ENCODE measurements at places on chromosomes 5 and 9.

DNA sequence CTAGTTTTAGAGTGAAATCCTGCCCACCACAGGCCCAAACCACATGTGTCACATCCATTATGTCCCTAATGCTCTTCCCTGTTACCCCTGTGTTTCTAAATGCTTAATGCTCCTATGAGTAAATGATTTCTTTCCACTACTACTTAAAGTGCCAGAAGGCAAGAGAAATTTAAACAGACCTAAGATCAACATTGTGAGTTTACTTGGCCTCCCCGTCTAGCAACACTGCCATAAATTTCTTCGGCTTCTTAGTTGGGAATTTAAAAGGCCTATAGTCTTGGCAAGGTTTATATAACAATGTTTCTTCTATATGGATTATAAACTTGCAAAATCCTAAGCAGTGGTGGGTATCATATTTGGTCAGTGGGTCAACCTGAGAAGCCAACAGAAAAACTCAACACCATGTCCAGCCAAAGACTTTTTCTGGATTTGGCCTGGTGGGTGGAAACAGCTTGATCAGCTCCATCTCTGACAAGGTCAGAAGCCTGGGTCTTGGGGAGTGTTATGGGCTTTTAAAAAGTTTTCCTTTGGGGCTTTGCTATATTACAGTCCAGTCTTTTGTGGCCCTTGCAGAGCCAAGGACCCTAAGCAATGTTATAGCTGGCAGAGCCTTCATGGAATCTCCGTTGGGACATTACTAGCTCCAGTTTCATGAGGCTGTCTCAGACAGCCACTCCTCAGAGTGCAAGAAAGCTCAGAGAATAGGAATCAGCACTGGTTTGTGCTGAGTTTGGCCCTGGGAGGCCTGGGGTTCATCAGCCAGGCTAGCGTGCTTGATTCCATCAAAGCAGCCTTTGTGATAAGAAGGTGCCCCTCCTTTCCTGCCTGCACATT is 119.8 kb downstream of the PRDM6 start:
- DNase-seq: no peak

DNA sequence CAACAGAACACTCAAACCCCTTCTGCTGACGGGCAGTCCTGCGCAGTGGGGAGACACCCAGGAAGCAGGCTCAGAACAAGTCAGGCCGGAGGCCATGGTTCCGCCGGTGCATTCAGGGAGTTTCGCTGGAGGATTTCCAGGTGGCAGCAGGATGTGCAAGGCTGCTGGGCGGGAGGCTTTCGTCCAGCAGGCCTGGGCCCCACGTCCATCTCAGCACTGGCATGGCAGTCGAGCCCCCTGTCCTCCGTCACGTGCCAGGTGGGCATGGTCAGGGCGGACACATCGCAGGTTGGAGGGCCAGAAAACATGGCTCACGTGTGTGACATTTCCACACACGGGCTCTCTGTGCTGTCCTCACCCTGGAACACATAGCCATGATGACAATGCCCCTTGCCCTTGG is 299.9 kb upstream of the IRX2 start:
- no peak for DNase-seq

DNA sequence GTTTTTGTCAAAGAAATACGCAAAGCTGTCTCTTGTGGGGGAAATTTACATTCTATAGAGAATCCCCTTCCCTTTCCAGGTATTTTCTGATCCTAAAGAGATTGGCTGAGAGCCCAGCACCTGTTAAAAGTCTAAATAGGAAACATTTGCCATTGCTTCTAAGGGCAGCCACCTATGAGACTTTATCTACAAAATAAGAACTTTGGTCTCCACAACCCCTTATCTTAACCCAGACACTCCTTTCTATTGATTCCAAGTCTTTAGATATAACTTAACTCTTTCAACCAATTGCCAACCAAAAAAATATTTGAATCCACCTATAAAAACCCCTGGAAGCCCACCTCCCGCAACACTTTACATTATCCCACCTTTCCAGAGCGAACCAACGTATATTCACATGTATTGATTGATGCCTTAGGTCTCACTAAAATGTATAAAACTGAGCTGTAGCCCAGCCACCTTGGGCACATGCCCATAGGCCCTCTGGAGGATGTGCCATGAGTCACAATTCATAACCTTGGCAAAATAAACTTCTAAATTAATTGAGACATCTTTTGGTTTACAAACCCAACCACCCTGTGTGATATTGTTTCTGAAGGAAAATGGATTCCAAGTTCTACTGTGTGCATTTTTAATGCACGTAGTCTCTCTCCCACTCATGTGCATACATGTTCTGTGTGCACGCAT is 211.4 kb downstream of the GAS1 start:
- DNase-seq: no peak

GRCh38 chr5:173103411-173103810 is 40.9 kb upstream of the BNIP1 start:
- no peak for DNase-seq

DNA sequence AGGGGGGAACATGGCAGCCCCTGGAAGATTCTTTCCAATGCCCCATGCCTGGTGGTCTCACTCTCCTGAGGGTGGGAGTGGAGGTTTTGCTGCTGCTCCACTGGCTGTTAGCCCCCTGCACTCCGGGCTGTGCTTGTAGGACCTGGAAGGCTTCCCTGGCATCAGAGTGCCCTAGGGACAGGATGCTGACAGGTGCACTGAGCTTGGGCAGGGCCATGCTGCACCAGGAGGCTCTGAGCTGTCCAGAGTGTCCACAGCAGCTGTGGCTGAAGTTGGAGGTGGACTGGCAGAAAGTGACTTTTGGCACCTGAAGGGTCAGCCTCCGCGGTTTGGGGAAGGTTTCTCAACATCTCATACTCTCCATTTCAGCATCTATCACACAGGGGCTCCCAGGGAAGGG is 249.1 kb downstream of the GADD45G start:
- DNase-seq: no peak

- DNase-seq: no peak
Measured at GRCh38 chr9:19488721-19489120, 79.9 kb downstream of the ACER2 start.

GRCh38 chr9:88824711-88825110 is 166.6 kb upstream of the S1PR3 start:
- DNase-seq: no peak

GRCh38 chr5:79560771-79561524 is 47.0 kb upstream of the HOMER1 start:
- DNase-seq: no peak

GRCh38 chr9:136947955-136948510 is 3.0 kb downstream of the C8G start:
- peak; percentile 48 for DNase-seq

DNA sequence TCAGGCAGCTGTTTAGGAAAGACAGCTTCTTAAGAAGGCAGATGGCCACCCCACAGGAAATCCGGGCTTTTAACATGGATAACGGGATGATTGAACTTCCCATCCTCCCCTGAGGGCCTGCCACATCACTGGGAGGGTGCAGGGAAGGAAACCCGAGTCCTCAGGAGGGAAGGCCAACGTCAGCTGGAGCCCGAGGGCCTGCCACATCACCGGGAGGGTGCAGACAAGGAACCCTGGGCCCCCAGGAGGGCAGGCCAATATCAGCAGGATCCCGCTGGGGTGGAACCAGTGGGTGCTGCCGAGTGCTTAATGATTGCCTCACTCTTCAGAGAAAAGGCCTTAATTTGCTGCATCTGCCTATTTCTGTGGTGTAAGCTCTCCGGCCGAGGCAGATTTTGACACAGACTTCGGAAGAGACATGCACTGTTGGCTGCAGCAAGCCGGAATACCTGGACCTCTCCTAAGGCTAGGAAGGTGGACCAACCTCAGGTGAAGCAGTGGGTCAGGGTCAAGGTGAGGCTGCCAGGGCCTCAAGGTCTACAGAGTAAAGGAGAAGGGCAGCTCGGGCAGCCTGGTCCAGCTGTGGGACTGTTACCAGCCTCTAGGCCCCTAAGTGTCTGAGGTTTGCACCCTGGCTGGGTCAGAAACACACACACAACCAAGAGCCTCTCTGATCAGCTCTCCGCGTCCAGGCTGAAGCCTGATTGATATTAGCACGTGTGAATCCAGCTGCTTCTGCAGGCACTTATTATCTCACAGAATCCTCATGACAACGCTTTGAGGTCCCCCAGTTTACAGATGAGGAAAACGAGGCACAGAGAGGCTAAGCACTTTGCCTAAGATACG is 14.8 kb upstream of the COL5A1 start:
- peak; percentile 97 for DNase-seq

- DNase-seq: no peak
Measured at GRCh38 chr9:81885602-81886001, 42.6 kb upstream of the SPATA31D4 start.

GRCh38 chr9:98801561-98801960 is 5.2 kb upstream of the ANKS6 start:
- peak; percentile 55 for DNase-seq

DNA sequence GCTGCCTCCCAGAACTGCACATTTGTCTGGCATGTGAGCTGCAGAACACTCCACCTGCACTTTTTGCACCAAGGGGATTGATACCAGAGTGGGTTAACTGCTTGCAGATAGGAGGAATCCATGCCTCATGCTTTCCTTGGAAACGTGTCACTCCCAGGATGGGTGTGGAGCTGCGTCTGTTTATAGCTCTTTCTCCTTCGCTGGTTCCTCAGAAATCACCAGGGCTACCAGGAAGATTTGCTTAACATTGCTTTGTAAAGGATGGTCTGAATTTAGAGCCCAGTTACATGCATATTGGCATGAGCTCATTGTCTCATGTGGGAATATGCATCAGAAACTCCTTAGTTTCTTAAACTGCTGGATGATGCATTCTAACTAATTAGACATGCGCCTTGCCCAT is 234.6 kb downstream of the GADD45G start:
- no peak for DNase-seq

- DNase-seq: no peak
Measured at GRCh38 chr5:115237066-115237465, 25.6 kb downstream of the PGGT1B start.

DNA sequence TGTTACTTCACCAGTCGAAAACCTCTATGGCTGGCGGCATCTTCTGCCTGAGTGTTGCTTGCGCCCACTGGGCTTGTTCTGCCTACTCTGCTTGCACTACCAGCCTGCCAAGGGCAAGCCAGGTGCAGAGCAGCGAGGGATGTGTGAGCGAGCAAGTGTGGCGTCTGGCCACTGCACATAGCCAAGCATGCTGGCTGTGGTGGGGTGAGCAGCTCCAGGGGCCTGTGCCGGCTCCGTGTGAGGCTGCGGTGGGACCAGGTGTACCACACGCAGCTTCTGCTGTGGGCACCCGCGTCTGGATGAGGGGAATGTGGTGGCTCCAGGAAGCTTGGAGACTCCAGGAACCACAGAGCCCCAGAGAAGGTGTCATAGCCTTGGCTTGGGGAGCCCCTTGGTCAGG is 51.4 kb downstream of the GTF3C4 start:
- no peak for DNase-seq

GRCh38 chr9:84482607-84483006 is 142.0 kb upstream of the SLC28A3 start:
- no peak for DNase-seq

- no peak for DNase-seq
Measured at GRCh38 chr5:142829801-142830220, 59.6 kb downstream of the ARHGAP26 start.

- no peak for DNase-seq
Measured at GRCh38 chr5:171914726-171915338, 91.6 kb downstream of the FBXW11 start.

DNA sequence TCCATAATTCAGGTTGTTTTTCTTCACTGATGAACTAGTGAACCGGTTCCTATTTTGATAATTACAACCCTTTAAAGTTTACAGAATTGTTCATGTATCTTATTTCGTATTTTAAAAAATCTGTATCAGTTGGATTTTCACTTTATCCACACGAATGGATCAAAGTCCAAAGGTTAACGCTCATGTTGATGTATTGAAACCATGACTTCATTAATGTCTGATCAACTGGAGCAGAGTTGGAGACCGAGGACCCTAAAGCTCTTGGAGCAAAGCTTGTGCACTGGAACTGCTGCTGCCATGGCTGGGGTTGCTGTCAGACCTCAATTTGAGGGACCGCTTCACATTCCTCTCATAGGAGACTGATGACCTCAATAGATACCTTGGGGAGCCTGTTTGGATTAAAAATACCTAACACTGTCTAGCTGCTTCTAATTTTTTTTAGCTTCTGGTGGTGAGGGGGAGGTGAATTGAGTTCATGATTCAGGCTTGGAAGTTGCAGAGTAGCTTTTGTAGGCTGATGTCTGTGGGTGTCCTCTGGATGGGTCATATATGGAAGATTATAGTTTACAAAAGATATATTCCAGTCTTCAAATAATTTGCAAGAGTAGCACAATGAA is 45.1 kb downstream of the KIAA1958 start:
- no peak for DNase-seq

- peak; percentile 89 for DNase-seq
Measured at GRCh38 chr9:121992571-121993212, 100.4 kb downstream of the TTLL11 start.

GRCh38 chr5:128774605-128775004 is 190.7 kb upstream of the SLC27A6 start:
- DNase-seq: no peak

GRCh38 chr5:14011089-14012020 is 66.9 kb upstream of the DNAH5 start:
- DNase-seq: peak; percentile 98

GRCh38 chr5:14161825-14162556 is 18.8 kb downstream of the TRIO start:
- DNase-seq: peak; percentile 99

DNA sequence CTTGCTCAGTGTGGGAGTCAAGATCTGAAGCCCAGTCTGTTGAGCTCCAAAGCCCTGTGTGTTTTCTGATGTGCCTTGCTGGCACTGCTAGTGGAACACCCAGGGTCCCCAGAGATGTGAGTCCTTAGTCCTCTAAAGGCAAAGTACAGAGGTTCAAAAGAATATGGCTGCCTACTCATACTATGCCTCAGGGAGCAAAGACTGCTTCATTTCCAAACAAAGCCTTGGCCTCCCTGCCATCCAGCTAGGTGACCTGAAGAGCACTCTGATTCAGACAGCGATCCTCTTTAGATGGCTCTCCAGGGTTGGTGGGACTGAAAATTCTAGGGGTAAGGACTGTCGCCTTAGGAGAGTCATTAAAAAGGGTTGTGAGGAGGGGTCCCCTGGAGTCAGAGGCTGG is 2.0 kb downstream of the PRLR start:
- no peak for DNase-seq

GRCh38 chr5:154778534-154778933 is 23.4 kb downstream of the LARP1 start:
- DNase-seq: no peak

DNA sequence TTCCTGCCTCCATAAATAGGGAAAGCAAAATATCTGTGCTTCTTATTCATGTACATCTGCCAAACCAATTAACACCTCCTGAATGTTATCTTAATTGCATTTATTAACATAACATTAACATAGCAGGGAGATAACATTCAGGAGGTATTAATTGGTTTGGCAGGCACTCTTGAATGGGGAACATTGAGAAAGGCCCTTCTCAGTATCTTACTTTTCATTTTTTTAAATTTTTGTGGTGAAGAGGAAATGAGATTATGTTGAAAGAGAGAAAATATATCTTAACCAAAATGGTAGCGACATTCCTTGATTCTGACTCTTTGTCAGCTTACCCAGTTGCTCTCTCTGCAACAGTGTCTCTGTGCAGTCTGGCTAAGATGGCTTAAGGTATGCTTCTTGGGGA is 100.4 kb upstream of the TLE1 start:
- DNase-seq: no peak
